ENCODE measurements at places on chromosomes 1 and 21. TPM values are rescaled to one million over a fixed set of nuclear protein-coding genes. Genes with fewer than 3 reads are reported as not detected.

DNA sequence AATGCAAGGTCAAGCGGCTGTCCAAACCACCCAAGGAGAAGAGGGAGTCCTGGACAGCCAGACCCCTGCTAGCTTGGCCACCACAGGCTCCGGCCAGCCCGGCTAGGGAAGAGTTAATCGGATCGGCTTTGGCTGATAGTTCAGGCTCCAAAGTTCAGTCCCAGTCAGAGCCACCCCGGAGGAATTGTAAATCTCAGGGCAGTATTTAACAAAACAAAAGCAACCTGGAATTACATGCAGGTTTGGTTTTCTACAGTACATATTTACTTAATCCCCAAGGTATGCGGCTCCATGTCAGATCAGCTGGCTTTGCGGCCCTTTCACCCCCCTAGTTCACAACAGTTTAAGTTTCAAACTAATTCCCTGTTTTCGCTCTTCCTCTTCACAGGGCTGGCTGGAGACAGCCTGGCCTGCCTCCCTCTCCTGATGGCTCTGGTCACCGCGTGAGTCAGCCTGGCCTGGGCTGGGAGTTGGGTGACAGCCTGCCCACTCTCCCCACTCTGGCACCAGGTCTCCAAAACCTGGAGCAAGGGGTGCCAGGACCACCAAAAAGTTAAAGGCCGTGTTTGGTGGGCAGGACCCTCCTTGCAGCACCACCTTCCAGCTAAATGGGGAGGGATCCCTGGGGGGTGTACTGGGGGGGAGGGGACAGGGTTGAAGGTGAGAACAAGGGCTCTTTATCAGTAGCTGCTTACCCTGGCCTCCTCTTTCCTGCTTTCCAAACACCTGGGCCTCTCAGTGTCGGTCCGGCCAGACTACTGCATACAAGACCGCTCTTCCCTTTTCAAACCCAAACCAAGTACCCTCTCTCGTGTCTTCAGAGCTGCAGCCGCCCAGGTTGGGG is 1.9 kb downstream of the DHRS3 start:
- DNase-seq, result peak; percentile 79

DNA sequence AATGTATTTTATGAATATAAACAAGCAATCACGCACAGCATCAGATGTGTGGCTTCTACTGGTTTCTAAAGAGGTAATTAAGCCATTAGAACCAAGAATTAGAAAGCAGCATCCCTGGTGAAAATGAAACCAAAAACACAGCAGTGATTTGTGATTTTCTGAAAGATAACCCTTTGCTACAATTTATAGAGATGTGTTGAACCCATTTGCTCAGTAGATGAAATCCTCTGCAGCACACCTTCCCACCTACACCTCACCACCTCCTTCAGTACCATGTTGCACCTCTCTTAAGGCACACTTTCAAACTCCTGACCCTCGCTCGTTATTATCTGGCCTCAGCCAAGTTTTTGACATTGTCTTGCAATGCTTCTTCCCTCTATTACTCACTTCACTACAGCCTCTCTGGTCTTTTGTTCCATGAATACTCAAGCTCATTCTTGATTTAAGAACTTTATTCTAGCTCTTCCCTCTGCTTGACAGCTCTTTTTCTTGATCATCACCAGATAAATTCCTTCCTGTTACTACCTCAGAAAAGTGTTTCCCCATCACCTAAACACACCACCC is 38.6 kb downstream of the NSL1 start:
- no peak for DNase-seq

- no peak for DNase-seq
Observed at GRCh38 chr1:65744731-65745130, 48.0 kb upstream of the PDE4B start.

The ITGB2 gene
- total RNA-seq, result 111 TPM

The BACH1 gene
- total RNA-seq, result 85.1 TPM

The KCNJ9 gene
- total RNA-seq, result not detected
